Mesothelial cell of epicardium (in vitro differentiated cells): ENCODE measurements at places on chromosomes 3 and 15.

GRCh38 chr15:27410996-27411605 is 440.1 kb downstream of the GABRG3 start:
- DNase-seq, result no peak

DNA sequence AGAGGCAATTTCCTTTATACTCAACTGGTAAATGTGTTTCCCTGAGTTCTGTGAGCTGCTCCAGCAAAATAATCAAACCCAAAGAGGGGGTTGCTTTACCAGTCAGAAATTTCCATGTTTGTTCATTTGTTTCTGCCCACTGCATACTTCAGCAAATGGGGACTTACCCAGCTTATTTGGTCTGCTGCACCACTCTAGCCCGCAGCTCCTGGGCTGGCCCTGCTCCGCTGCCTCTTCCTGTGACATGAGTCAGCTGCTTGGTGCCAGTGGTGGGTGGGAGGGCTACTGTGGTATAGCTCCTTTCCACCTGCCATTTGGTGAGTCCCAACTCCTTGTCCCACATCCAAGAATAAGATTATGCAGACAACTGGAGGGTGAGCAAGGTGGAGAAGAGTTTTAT is 644.2 kb downstream of the MCTP2 start:
- DNase-seq, result no peak

DNA sequence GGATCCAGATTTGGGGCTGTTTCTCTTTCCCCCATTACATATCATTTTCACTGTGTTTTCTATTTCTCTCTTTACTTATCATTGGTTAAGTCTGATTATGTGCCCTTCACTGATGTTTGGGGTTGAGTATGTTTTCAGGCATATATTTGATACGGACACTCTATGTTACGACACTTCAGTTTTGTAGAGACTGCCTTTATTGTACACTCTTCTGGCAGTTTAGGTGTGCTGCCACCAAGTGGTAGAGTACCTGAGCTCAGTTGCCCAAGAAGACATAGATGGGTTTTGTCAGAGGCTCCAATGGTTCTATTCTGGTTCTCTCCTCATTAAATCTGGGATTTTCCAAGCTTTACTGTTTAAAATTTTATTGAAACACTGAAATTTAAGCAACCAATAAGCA is 255.0 kb upstream of the ROPN1 start:
- no peak for DNase-seq

DNA sequence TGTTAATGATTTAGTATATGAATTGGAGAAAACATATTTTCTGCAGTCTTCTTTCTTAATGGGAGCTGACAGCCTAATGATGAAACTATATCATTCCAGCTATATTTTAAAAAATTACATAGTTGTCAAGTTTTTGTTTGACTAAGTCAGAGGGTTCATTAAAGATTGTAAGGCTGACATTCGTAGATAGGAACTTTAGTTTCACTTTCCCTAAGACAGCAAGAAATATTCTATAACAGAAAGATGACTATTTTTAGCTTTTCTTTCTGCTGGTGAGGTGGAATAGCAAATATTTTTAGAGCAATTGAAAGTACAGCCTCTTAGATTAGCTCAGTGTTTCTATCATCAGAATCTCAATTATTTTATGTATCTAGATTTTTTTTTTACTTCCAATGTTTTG is 60.2 kb downstream of the PIAS1 start:
- DNase-seq, result no peak

- DNase-seq, result no peak
These were observed 405.9 kb downstream of the NR2F2 start for GRCh38 chr15:96736384-96736783.
